Mesenchymal stem cell (in vitro differentiated cells and primary cell): ENCODE measurements at places on chromosomes 12 and 14.

- DNase-seq, result no peak
These were observed 55.4 kb downstream of the CACNA1C start for GRCh38 chr12:2108166-2108565.

GRCh38 chr14:66228267-66228970 is 257.8 kb upstream of the CCDC196 start:
- no peak for DNase-seq

DNA sequence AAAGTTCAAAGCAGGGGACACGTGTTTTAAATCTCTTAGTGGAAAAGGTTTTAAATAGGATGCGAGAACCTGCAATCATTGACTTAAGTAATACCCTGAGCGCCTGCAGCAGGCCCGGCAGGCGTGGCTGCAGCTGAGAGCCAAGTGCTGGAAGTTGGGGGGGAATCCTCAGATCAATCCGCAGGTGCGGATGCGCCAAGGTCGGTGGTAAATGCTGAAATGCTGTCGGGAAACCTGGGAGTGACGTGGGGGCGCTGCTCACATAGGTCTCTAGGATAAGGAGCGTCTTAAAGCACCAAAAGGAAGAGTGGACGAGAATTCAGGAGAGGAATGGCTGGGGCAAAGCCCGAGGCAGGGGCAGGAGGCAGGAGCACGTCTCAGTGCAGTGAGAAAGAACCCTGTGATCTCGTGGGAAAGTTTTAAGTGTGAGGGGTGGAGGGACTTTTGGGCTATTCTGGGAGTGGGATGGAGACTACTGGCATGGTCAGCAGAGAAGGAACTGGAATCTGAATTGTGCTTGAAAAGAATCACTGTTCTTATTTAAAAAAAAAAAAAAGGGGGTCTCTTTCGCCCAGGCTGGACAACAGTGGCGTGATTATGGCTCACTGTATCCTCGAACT is 883 bp upstream of the CDCA4 start:
- DNase-seq, result no peak

GRCh38 chr12:71636704-71637115 is 26.9 kb downstream of the ZFC3H1 start:
- DNase-seq, result peak; percentile 77

DNA sequence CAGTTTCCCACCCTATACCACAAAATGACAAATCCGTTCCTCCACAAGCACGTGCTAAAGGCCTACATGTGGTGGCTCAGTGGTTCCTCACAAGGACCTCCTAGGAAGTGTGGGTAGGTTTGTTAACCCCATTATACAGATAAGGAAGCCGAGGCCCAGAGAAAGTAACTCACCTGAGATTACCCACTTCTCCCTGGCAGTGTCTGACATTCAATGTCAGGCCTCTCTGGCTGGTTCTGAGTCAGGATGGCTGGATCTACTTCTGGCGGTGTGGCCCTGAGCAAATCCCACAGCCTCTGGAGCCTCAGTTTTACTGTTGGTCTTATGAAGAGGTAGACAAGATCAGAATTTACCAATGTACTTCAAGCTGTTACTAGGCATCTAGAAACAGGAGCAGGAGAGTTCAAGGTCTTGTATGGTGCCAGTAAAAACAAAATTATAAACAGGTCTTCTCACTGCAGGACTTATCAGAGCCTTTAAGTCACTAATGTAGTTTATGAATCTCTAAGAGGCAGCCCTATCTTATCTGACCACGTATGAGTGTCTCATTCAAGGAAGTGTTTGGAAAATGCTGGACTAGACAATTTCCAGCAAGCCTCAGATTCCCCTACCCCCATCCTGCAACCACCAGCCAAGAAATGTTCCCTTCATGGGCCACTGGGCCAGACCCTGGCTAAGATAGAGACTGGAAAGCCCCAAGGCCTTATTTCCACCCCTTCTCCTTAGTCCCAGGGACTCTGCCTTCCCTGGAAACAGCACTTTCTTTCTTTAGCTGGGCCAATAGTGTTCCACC is 4.2 kb downstream of the HSPB8 start:
- peak; percentile 86 for DNase-seq

DNA sequence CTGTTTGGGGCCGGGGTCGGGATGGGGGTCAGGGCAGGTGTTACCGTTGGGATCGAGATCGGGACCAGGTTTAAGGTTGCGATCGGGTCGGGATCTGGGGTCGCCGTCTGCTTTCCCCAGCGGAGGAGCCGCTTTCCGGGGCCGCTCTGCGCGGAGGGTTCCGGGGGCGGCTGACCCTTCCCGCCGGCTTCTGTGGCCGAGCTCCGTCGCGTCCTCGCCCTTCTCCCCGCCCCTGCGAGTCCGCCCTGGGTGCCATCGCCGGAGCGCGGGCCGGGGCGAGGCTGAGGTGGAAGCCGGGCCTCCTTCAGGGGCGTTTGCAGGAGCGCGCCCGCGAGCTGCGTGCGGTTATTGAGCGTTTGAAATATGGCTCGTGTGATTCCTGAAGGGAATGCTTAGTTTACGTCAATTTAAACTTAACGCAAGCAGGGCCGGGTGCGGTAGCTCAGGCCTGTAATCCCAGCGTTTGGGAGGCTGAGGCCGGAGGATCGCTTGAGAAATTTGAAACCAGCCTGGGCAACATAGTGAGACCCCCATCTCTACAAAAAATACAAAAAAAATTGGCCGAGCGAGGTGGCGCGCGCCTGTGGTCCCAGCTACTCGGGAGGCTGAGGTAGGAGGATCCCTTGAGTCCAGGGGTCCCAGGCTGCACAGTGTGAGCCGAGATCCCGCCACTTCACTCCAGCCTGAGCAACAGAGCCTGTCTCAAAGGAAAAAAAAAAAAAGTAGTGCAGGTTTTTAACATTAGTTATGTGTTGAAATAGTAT is 620 bp downstream of the PGAM5 start:
- DNase-seq, result peak; percentile 50

- no peak for DNase-seq
These were observed at the start of gene IFI27 for GRCh38 chr14:94110552-94111181. Gene IFI27, plus strand, starts transcription at chr14:94110736.

- peak; percentile 44 for DNase-seq
These were observed 640 bp downstream of the ARMH4 start for GRCh38 chr14:58151133-58152013.

DNA sequence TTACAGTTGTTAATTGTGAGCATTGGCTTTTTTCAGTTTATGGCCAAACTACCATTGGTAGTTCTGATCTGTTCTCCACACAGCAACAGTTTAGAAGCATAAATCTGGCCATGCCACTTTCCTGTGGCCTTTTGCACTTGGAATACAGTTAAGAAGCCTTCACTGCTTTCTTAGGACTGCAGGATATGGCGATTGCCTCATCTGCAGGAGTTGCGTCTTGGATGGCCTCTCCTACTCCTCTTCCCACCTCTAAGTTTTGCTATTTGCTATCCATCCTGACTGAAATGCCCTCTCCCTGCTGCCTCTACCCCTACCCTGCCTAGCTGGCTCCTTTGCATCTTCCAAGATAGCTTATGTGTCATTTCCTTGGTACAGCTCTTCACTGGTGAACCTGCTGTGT is 12.8 kb upstream of the BMAL2 start:
- peak; percentile 57 for DNase-seq

DNA sequence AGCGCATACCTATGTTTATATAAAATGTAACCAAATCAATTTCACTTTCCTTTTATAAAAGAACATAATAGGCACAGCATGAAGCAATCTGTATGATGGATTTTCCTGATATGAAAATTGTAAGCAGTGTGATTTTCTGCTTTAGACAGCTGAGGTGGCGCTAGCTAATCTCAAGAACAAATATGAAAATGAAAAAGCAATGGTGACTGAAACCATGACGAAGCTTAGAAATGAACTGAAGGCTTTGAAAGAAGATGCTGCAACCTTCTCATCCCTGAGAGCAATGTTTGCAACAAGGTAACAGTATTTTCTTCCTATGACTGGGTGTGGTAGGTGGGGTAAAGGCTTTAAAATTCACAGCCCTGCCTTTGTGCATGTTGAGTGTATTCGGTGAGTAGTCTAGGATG is 65.0 kb upstream of the FGD4 start:
- no peak for DNase-seq

GRCh38 chr12:72273851-72274351 is 1.7 kb downstream of the TRHDE start:
- DNase-seq, result peak; percentile 30

DNA sequence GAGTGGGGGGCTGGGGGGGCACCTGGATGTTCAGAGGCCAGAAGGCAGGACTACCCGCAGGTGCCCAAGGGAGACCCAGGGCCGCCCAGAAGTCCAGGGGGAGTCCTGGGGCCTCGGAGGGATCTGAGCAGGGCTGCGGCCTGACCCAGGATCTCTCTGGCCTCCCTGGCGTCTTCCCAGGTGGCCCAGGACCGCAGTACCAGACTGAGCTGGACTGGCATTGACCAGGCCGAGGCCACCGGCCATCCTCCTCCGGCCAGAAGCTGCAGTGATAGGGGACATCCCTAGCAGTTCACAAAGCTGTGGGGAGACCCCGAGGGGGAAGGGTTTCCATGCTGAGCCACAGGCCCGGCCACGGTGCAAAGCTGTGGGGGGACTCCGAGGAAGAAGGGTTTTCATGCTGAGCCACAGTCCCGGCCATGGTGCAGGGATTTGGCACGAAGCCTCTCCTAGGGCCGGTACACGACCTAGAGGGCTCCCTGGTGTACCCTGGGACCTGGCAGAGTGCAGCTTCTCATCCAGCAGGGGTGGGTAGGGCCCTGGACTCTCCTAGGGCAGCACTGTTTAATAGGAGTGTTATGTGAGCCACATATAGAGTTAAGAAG is 24.4 kb downstream of the FBRSL1 start:
- no peak for DNase-seq

GRCh38 chr12:102376181-102376747 is 104.1 kb downstream of the IGF1 start:
- DNase-seq, result no peak

- DNase-seq, result peak; percentile 5
These were observed 164.6 kb upstream of the SLC16A7 start for GRCh38 chr12:59431266-59431665.

GRCh38 chr14:23159532-23159931 is 23.9 kb downstream of the SLC7A8 start:
- DNase-seq, result peak; percentile 43

DNA sequence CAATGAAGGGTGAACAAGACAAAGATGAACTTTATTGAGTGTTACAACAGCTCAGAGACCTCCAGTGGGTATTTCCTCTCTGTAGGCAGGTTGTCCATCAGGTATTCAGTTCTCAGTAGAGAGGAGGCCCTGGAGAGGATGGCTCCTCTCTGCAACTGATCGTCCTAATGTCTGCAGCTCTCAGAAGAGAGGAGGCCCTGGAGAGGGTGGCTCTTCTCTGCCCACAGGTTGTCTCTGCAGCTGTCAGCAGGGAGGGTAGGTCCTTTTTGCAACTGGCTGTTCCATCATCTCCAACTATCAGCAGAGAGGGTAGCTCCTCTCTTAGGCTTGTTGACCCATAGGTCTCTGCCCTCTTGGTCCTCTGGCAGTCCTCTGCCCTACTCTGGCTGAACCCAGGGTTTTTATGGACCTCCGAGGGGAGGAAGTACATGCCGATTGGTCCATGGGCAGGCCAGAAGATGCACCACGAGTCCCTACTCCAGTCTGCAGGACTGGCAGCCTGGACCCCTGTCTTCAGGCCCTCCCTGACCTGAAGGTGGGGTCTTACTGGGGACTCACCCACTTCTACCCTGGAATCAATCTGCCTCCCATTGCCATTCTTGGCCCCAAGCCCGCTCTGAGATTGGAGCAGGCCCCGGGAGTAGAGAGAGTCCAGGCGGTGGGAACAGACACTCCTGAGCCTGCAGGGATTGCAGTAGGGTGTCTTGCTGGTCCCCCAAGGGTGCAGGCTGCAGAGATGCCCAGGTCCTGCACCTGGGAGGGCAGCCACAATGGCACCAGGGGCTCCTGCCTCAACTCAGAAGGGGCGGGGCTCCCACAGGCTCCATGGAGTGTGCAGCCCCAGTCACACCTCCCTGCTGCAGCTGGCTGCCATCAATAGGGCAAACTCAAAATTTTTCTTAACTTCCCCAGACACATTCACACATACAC is 2.3 kb downstream of the TMEM116 start:
- no peak for DNase-seq

DNA sequence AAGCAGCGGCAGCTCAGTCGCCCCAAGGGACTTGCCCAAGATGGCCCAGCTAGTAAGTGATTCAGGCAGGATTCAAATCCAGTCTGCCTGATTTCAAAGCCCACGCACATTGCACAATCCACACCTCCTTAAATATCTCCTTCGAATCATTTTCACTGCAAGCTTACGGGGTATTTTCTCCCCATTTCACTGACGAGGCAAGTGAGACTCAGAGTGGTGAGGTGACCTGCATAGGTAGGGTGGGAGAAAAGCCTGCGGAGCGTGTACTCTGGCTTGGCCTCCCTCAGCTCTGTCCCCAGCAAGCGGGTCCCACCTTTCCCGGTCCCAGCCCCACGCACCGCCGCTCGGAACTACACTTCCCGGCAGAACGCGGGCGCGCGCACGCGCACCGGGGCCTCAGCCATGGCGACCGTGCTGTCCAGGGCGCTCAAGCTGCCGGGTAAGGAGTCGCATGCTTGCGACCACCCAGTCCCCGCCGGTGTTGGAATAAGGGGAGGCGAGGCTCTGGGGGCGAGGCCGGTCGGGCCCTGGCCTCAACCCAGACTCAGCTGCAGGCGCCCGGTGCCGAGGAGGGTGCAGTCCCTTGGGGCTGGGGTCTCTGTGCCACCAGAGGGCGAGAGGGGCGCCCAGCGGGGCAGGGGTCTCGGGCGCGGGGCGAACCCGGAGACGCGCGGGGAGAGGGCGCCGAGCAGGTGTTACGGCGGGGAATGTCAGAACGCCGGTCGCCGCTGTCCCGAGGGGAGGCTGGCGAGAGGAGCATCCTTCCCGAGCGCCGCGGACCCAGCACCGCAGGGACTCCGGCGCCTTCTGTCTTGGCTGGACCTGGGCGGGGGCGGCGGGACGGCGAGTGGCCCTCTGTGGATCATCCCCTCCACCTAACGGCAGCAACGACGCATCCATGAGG is at the start of gene FAM234B:
Gene FAM234B, plus strand, starts transcription at position 380 of the 904 bp plus-strand sequence. Its CDS starts 23 bp downstream, at position 403.
- peak; percentile 62 for DNase-seq
